Activated CD4-positive, alpha-beta T cell treated with anti-CD3 and anti-CD28 coated beads, Interleukin-2, amount 50 U/mL, for 1 hour (primary cell): ENCODE measurements at places on chromosomes 5 and 9.

GRCh38 chr5:172235827-172236736, 42.1 kb downstream of the EFCAB9 start:
- DNase-seq = no peak

- no peak for DNase-seq
Measured at GRCh38 chr5:61969347-61969746, 336.7 kb upstream of the KIF2A start.

DNA sequence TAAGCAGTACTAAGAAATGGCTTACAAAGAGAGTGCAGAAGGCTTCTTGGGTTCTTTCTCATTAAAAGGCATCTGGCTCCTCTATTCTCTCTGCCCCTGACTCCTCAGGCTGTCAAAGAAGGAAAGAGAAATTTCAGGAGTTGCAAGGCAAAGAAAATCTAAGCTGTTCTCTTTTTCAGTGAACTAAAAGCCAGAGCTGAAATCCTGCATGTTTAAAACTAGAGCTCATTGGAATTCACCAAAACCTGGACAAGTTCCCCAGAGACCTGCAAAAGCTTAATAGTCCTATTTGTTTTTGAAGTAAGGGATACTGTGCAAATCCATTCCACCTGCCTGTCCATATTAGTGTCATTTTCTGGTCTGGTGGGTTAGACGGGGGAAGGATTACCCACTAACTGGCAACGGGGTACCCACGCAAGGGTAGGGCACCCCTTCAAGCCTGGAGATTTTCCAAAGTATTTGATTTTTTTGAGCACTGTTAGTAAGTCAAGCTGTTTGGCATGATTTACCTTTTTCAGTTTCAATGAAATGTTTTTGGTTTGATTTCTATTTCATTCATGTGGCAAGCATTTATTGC, 179.3 kb downstream of the FSTL4 start:
- DNase-seq = no peak

DNA sequence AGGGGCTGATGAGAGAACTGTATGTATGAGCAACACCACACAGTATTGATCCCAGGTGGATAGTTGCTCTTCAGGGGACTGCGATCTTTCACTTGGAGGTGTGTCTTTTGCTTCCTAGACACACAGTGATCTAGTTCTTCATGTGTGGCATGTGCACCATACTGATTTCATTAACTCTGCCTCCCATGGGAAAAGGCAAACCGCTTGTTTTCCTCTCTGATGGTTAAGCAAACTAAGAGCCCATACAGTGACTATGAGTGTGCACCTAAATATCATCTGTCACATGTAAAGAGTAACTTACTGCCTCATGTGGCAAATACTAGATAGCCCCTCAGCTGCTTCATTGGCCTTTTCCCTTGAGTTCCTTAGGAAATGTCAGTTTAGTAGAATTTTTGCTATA, 147.3 kb downstream of the TLE4 start:
- DNase-seq = no peak

DNA sequence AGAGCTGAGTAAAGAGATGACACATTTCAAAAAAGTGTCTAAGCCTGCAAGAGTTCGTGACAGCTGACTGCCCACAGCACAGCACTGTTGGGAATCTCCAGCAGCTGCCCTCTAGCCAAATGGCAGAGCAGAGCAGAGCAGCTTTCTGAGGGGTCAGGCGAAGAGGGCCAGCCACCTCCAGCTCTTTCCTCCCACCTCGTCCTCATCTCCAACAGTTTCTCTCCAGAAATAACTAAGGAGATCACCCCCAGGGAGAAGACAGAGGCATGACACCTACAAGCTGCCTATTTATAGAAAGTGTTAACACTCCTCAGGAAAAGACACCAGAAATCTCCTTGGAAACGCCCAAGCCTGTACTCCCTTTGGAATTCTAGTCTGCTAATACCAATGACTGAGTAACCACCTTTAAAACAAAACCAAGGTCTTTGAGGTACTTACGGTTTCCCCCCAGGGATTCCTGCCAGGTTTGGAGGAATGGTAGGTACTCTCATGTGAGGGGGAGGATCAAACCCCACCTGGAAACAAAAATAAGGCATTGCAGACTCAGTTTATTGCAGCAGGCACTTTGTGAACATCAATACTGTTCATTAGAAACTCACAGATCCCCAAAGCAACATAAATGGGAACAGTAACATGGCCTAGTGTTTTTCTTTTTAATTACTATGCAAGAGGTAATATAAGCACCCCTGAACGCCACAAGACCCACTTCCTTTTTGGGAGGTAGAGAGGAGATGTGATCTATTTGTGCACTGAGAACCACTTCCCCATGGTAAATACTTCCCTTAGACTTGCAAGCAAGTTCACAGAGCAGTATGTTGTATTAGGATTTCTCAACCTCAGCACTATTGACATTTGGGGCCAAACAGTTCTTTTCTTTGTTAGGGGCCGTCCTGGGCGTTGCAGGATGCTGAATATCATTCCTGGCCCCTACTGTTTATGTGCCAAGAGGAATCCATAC, 79.3 kb downstream of the TLE1 start:
- no peak for DNase-seq

DNA sequence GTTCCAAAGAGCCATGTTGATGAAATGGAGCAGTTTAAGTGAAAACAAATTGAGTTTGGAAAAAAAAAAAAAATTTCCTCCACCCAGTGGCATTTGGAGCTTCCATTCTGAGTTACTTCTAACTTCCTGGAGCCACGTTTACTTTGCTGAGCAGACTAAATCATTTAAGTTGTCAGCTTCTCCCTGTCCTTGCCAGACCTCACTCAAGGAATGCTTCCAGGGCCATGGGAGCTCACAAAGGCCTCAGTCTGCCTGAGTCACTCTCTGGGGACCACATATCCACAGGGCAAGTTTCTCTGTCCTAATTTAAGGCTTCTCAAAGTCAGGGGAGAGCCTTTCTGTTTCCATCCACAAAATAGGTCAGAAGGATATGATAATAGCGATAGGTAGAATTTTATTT, 210.3 kb upstream of the TNC start:
- DNase-seq = no peak

- DNase-seq = no peak
Measured at GRCh38 chr5:136466041-136466415, 100.7 kb upstream of the TRPC7 start.

- no peak for DNase-seq
Measured at GRCh38 chr5:139642891-139643871, 5.0 kb upstream of the CXXC5 start.

DNA sequence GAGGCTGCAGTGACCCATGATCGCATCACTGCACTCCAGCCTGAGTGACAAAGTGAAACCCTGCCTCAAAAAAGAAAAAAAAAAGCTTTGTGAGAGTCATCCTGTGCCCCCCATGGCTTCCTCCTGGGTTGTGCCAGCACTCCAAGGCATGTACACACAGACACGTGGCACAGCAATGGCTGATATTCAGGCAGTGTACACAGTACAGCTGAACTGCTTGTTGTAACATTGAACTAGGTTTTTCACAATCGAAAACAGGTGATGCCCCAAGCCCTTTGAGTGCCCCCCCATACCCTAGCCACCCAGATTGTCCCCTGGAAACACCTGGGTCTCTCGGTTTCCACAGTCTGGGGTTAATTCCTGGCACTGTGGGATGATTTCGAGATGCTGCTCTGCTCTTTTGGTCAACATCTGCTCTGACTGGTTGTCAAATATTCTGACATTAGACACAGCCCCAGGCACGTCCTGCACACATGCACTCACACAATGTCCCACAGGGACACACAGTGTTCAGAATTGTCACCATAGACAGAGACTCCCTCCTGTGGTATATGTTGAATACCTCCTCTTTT, 9.2 kb downstream of the SPINK4 start:
- DNase-seq = no peak

DNA sequence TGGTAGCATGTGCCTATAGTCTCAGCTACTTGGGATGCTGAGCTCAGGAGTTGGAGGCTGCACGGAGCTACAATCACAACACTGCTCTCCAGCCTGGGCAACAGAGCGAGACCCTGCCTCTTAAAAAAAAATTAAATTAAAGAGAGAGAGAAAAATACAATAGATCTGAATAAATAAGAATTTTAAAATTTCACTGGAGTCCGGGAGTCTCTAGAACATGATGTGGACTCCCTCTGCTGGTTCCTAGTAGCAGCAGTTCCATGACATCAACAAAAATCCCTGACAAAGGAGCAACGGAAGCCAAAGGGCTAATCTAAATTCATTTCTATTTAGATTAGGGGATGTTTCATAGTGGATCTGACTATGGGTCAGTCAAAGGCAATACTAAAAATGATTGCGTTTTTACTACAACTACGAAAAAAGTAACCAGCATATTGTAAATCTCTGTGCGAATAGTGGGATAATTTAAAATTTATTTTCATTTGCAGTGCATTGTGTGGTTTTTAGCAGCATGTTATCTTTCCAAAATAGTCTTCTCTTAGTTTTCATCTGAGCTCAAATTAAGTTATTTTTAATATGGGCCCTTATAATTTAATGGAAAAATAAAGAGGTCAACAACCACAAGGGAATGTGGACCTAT, 6.7 kb downstream of the INIP start:
- no peak for DNase-seq

DNA sequence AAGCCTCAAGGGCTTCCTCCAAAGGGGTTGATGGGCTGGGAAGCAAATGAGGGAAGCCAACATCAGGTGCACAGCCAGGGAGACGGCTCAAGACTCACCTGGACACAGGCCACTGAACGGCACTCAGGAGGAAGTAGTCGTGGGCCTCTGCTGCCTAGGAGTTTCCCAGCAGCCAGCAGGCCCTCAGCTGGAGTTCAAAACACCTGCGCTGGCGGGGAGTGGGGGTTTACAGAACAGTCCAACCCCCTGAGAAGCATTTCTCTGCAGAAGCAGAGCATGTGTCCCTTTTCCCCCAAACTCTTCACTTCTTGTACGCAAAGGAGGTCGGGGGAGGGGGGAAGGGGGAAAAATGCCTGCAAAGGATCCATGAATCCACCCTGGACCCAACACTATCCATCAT, 2.3 kb downstream of the WHRN start:
- DNase-seq = no peak

DNA sequence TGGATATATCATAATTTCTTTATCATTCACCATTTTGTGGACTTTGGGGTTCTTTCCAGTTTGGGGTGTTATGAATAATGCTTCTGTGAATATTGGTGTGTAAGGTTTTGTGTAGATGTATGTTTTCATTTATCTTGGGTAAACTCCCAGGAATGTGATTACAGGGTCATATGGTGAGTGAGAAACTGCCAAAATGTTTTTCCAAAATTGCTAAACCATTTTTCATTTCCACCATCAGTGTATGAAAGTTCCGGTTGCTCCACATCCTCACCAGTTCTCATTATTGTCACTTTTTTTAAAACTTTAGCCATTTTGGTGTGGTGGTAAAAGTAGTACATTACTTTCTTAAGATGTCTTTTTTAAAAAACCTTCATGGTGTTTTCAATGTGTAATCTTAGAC, 152.9 kb downstream of the NIPBL start:
- DNase-seq = no peak

- DNase-seq = no peak
Measured at GRCh38 chr5:95931079-95931833, 30.4 kb downstream of the ELL2 start.
